A549 treated with CORT108297 at 1 μM for 4 hours (cell line): ENCODE measurements at places on chromosomes 1 and 21. TPM values are rescaled to one million over a fixed set of nuclear protein-coding genes. Genes with fewer than 3 reads are reported as not detected.

Gene RYR2
- total RNA-seq: 0.01 to 0.09 TPM (median 0.02 TPM) in 5 replicates

Gene FGR
- total RNA-seq: 0.05 to 0.06 TPM in 2 of 5 replicates, not detected in the others

Gene KLHDC9
- 1.1 to 2.7 TPM (median 1.8 TPM) in 5 replicates for total RNA-seq

Gene LRIG2
- total RNA-seq: 3.1 to 3.7 TPM (median 3.2 TPM) in 5 replicates

Gene HLX
- 3.6 to 5.1 TPM (median 4.0 TPM) in 5 replicates for total RNA-seq

Gene TMOD4
- 0.30 to 0.46 TPM (median 0.35 TPM) in 4 of 5 replicates, not detected in the other for total RNA-seq

Gene AKIRIN1
- 41.1 to 45.3 TPM (median 43.1 TPM) in 5 replicates for total RNA-seq

Gene OPRD1
- 0.02 to 0.07 TPM (median 0.05 TPM) in 5 replicates for total RNA-seq

Gene CD164L2
- not detected in 5 replicates for total RNA-seq

Gene PPP1R12B
- total RNA-seq: 1.2 to 2.7 TPM (median 1.9 TPM) in 5 replicates

Gene KCNJ6
- 2.0 to 3.3 TPM (median 3.1 TPM) in 5 replicates for total RNA-seq

Gene CACNA1S
- total RNA-seq: 0.01 TPM in 1 of 5 replicates, not detected in the others

Gene PRR9
- not detected in 5 replicates for total RNA-seq

Gene PDPN
- not detected in 5 replicates for total RNA-seq

Gene ETV3L
- not detected in 5 replicates for total RNA-seq

Gene ARMH1
- 0.55 to 0.93 TPM (median 0.78 TPM) in 5 replicates for total RNA-seq

Gene PTPRC
- total RNA-seq: not detected in 5 replicates

Gene S100A7A
- total RNA-seq: not detected in 5 replicates

Gene C1orf56
- total RNA-seq: 5.8 to 8.9 TPM (median 7.1 TPM) in 5 replicates

Gene ANGPTL3
- total RNA-seq: not detected in 5 replicates

Gene PLPPR4
- 0.02 TPM in 1 of 5 replicates, not detected in the others for total RNA-seq

Gene LCE1A
- total RNA-seq: not detected in 5 replicates

Gene SKI
- total RNA-seq: 19.2 to 25.3 TPM (median 23.3 TPM) in 5 replicates

Gene GPR37L1
- total RNA-seq: 0.10 to 0.19 TPM (median 0.16 TPM) in 5 replicates

Gene RGS18
- total RNA-seq: not detected in 5 replicates

Gene TNFRSF25
- total RNA-seq: 2.4 to 3.9 TPM (median 3.5 TPM) in 5 replicates

Gene FCER1G
- 0.16 to 0.36 TPM in 2 of 5 replicates, not detected in the others for total RNA-seq

Gene GBP4
- 0.01 to 0.10 TPM (median 0.03 TPM) in 4 of 5 replicates, not detected in the other for total RNA-seq

Gene TNFRSF18
- total RNA-seq: 0.11 to 0.25 TPM (median 0.15 TPM) in 3 of 5 replicates, not detected in the others

Gene GNG4
- total RNA-seq: 13.0 to 17.5 TPM (median 15.4 TPM) in 5 replicates

Gene SELENBP1
- total RNA-seq: 5.9 to 8.4 TPM (median 6.1 TPM) in 5 replicates

Gene NCMAP
- 0.02 to 0.08 TPM (median 0.04 TPM) in 5 replicates for total RNA-seq

Gene SYDE2
- total RNA-seq: 0.67 to 0.94 TPM (median 0.86 TPM) in 5 replicates

Gene GBP2
- total RNA-seq: 0.52 to 1.0 TPM (median 0.85 TPM) in 5 replicates

Gene FOXO6
- 0.43 to 0.71 TPM (median 0.62 TPM) in 5 replicates for total RNA-seq

Gene SLC1A7
- total RNA-seq: 0.05 TPM in 1 of 5 replicates, not detected in the others

Gene MT1HL1
- not detected in 5 replicates for total RNA-seq

Gene OR10Z1
- not detected in 5 replicates for total RNA-seq

Gene INSRR
- 0.01 TPM in 1 of 5 replicates, not detected in the others for total RNA-seq

Gene PTGFR
- not detected in 5 replicates for total RNA-seq

Gene AADACL4
- not detected in 5 replicates for total RNA-seq

Gene SPEN
- 37.1 to 43.0 TPM (median 40.2 TPM) in 5 replicates for total RNA-seq
